CD14-positive monocyte (primary cell): ENCODE measurements at places on chromosomes 5 and 9.

- no peak for DNase-seq
- H3K36me3 ChIP-seq, result no peaks in the 10 kb centered on the region
- no peak overlapping the region for H3K4me3 ChIP-seq
- no peak overlapping the region for H3K27ac ChIP-seq
These were observed 108.2 kb downstream of the TTLL11 start for GRCh38 chr9:121984726-121985402.

DNA sequence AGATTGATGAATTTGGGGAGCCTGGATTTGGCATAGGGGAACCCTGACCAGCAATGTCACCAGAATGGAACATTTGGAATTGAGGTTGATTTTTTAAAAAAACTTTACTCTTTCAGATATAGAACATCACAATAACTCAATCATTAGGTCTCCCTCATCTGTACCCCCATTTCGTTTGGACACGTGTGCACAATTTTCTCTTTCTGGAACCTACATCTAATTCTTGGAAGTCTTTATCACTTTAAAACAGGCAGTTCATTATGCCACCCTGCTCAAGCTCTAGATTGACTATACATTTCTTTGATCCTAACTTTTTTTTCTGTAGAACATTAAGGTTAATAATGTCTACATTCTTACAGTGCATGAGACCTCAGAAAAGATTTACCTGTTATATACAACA, 3.7 kb upstream of the SSBP2 start:
- no peaks in the 10 kb centered on the region for H3K27me3 ChIP-seq
- H3K27ac ChIP-seq, result no peak overlapping the region
- H3K36me3 ChIP-seq, result no peaks in the 10 kb centered on the region
- no peak for DNase-seq

DNA sequence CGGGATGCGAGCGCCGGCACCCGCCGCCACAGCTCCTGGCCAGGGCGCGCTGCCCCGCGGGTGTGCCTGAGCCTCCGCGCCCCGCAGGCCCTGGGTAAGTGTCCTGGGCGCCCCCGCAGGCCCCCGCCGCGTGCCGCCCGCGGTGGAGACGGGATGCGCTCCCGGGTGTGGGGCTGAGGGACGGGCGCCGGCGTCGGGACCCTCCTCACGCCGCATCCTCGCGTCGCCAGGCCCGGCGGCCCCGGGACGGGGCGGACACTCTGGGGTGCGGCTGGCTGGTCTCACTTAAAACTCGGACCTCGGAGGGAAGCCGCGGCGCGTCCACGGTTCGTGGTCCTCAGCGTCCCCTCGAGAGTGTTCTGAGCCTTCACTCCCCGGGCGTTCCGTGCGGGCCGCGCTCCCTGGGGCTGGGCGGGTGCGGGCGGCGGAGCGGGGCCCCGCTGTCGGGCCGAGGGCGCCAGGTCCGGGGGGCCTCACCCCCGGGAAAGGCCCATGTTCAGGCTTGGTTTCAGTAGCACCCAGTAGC, 275 bp downstream of the AHRR start:
- no peak overlapping the region for H3K27ac ChIP-seq
- peaks cover 61% of the 10 kb centered on the region for H3K27me3 ChIP-seq
- H3K4me3 ChIP-seq, result no peak overlapping the region
- no peak for DNase-seq

DNA sequence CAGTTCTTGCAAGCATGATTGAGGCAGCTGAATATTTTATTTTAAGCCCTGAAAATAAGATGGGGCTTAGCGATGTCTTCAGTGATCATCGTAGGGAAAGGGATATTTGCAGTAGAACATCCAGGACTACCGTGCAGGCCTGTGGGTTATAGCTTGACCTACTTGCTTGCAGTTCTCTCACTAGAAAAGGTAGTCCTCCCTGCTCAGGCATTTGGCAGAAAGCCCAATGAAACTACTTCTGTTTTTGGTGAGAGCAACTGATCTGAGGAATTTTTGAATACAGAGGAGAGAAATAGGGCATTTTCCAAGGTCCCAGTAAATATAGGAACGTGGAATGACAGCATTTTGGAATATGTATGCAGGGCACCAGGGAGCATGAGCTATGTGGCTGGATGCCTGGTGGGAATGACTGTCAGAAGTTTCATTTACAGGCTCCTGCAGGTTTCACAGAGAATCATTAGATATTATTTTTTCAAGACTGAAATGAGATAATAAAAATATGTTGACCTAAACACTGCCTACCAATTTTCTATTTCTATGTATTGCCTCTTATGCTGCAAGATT, 417.9 kb upstream of the ACTBL2 start:
- no peaks in the 10 kb centered on the region for H3K36me3 ChIP-seq
- no peaks in the 10 kb centered on the region for H3K4me1 ChIP-seq
- no peaks in the 10 kb centered on the region for H3K27me3 ChIP-seq
- DNase-seq, result no peak
- H3K4me3 ChIP-seq, result no peak overlapping the region
- no peak overlapping the region for H3K27ac ChIP-seq

- H3K4me1 ChIP-seq, result no peaks in the 10 kb centered on the region
- H3K27me3 ChIP-seq, result no peaks in the 10 kb centered on the region
- peak overlapping the region; percentile 13 for H3K4me3 ChIP-seq
- peak overlapping the region; percentile 80 for H3K27ac ChIP-seq
- DNase-seq, result peak; percentile 2
These were observed 278.0 kb downstream of the CETN3 start for GRCh38 chr5:90131383-90132133.
